ENCODE measurements at places on chromosomes 7 and 10.

- DNase-seq: no peak
Observed at GRCh38 chr7:131042269-131043160, 285.2 kb upstream of the MKLN1 start.

GRCh38 chr7:158102897-158103296 lies 484.7 kb downstream of the PTPRN2 start:
- no peak for DNase-seq

DNA sequence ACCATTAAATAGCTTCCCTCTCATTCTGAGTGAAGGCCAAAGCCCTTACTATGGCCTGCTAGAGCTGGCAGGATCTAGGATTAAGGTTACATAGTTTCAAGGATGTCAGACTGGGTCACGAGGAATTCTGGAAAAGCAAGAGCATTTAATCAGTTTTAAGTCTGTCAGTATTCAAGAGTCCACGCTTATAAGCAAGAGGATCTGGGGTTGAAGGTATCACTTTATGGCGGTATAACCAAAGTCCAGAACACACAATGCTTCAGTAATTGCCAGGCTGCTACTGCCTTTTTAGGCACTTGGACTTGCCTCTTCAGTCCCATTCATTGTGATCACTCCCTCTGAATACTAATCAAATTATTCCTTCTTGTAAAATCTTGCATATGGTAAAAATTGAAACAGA lies 101.0 kb downstream of the HBP1 start:
- no peak for DNase-seq

GRCh38 chr7:1092806-1093501 lies 5.0 kb downstream of the GPER1 start:
- DNase-seq: no peak

DNA sequence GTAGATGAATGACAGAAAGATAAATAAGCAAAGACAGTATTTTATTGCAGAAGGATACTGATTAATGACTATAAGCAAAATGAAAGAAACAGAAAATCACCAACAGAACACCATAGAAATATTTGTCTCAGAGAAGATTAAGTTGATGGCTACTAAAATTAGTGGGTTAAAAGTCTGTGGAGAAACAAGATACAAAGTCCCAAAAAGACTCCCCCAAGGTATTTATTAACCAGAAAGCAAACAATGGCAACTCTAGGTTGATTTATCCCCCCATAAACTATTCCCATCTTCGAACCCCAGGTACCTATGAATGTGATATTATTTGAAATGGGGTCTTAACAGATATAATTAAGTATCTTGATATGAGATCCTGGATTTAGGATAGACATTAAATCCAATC lies 1104.5 kb upstream of the PHF14 start:
- DNase-seq: no peak

DNA sequence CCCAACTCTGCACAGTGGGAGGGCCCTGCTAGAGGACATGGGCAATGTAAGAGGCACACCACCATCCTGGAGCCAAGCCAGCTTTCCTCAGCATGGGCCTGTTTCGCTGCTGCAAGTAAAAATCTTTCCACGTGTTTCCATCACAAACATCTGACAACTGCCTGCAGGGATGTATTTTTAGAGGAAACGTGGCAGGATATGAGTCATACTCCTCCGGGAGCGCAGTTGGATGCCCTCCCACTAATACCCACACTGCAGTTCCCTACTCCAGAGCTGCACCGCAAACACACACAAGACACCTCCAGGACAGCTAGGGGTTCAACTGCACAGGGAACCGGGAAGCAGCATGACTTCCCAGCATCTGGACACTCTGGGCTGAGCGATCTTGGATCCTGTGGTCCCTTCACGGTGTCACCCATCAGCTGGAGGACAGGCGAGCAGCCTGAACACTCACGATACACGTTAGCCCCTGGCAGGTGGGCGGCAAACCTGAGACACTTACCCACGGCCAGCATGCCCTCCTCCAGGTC lies 26.1 kb downstream of the PLAC9 start:
- no peak for DNase-seq

- DNase-seq: no peak
Observed at GRCh38 chr7:47314248-47314647, 267.7 kb downstream of the TNS3 start.

- DNase-seq: peak; percentile 24
Observed at GRCh38 chr10:60714233-60714632, 64.0 kb upstream of the CDK1 start.

DNA sequence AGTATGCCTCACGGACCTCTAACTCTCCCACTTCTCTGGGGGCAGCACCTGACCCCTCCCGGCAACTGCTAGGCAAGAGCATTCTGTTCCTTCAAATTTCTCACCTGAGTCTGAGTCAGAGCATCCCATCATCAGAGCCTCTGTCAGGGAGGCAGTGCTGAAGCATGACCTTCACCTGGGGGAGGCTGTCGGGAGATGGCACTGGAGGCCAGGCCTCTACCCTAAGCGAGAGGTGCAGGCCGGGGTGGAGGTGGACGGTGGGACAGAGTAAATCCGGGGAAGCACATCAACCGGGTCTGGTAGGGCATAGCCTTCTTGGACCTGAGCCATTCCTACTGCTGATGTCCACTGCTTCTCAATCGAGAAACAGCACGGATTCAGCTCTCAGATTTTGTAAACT lies 90.4 kb downstream of the SPAG6 start:
- no peak for DNase-seq

GRCh38 chr10:129741978-129742741 lies 221.9 kb downstream of the EBF3 start:
- no peak for DNase-seq

DNA sequence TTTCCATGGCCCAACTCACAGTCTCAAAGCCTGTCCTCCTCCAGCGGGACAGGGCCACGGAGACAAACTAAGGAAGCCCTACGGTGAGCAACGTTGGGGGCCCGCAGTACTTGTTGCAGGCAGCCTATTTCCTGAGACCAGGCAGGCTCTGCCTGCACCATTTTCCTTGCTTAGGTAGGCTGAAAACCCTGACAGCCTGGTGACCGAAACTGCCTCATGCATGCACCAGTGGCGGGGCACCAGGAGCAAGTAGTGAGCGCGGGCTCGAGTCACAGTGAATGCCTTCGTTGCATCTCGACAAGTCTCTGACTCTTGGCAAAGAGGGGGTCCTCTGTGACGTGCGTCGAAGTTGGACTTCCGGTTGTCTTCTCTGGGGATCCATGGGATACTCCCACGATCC lies 23.3 kb upstream of the ZNF273 start:
- DNase-seq: no peak

DNA sequence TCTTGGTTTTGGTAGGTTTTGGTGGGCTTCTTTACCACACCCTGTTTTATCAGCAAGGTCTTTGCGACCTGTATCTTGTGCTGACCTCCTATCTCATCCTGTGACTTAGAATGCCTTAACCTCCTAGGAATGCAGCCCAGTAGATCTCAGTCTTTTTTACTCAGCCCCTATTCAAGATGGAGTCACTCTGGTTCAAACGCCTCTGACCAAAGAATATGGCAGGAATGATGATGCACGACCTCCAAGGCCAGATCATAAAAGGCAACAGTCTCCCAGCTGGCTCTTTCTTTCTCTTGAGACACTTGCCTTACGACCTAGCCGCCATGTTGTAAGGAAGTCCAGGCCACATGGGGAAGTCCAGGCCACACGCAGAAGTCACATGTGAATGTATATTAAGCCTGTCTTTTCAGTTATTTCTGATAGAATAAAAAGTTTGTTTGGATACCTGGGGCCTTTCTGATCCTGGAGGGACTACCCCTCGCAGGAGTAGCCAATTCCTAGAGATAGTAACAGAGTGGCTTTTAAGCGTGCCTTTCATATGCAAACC lies 10.5 kb upstream of the RADIL start:
- no peak for DNase-seq

DNA sequence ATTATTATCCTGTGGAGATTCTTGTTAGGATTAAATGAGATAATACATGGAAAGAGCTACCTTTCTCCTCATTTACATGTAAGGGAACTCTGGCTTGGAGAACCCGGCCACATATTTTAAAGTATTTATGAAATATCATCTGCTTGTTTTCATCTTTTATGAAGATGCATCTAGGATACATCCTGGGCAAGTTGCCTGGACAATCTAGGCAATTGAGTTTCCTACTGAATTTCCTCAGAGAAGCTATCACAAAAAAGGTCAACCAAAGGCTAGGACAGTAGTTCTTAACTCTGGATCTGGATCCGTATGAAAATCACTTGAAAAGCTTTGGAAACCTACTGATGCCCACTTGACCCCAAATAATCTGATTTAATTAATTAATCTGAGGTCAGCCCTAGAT lies 140.7 kb downstream of the MTPAP start:
- no peak for DNase-seq

- no peak for DNase-seq
Observed at GRCh38 chr7:123615344-123615743, 13.7 kb downstream of the ASB15 start.

- DNase-seq: no peak
Observed at GRCh38 chr7:143452495-143452894, 9.2 kb downstream of the TAS2R60 start.

GRCh38 chr7:29003703-29004102 lies 45.6 kb upstream of the TRIL start:
- no peak for DNase-seq

DNA sequence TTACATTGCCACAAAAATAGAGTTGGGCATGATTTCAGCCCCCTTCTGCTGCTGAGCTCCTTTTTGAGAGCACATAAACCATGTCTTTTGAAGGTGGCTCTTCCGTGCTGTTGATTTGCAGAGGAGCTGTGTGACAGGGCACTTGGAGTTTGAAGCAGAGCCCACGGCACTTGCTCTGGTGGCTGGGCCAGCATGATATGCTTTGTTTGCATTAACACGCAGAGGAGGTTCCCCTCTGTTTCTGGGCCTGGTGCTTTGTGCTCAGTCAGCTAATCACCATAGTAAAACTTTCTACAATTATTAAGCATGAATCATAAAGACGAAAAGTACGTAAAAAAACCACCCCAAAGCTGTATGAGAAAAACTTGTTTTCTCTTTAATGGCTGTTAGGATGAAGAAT lies 40.1 kb downstream of the RBM33 start:
- no peak for DNase-seq

DNA sequence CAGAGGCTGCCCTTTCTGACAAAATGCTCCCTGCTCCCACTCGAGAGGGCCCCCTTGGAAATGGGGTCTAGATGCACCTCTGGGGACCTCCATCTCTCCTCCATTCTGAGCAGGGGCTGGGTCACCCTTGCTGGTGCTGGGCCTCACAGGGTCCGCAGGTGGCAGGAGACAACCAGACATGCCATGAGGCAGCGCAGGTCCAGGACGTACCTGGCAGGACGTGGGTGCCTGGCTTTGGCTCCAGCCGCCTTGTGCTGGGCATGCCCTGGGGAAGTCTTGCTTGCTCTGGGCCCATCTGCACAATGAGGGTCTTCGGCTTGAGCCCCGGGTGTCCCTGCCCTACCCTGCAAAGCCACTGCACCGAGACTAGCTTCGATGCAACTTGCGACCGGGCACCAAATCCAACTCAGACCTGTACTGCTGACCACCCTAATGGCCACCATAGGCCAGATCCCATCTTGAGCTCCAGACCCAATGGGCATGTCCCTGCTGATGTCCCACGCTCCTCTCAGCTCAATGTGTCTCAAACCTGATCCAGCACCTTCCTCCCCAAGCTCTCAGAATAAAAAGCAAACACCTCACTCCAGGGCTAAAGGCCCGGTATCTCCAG lies 107.0 kb downstream of the FAM53B start:
- DNase-seq: no peak

GRCh38 chr10:29119374-29119773 lies 169.5 kb upstream of the LYZL1 start:
- no peak for DNase-seq

- DNase-seq: no peak
Observed at GRCh38 chr10:127570036-127570435, 20.9 kb downstream of the NPS start.

GRCh38 chr7:11636274-11636673 lies 195.7 kb downstream of the THSD7A start:
- no peak for DNase-seq

- no peak for DNase-seq
Observed at GRCh38 chr7:90771281-90771680, 175.2 kb downstream of the CDK14 start.

- DNase-seq: no peak
Observed at GRCh38 chr7:131511071-131511470, 45.4 kb downstream of the PODXL start.

GRCh38 chr10:83166344-83166743 lies 973.0 kb upstream of the GHITM start:
- no peak for DNase-seq

DNA sequence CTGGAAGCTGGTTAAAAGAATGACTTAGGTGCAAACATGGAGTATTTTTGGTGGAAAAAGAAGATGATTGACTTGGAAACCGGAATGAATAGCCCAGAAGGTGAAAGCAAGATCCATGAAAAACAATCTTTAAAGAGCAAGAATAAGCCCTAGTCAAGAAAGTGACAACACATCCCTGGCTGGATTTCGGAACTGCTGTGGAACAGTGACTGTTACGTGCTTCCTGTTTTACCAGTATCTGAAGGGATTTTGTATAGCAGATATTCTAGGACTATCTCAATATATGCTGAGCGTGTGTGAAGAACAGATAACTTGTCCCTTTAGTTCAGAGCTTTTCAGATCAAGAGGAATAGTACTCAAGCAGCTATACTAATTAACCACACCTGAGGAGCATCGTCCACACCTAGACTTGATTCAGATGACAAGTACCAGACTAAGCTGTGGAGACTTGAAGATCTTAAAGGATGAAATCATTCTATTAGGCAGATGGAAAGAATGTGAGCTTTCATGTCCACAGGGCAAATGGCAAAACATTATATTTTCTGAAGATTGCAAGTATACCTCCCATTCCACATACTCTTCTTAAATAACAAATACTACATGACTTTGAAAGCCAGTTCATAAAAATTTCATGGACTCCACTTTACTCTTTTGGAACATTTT lies 11.5 kb upstream of the TES start:
- no peak for DNase-seq

DNA sequence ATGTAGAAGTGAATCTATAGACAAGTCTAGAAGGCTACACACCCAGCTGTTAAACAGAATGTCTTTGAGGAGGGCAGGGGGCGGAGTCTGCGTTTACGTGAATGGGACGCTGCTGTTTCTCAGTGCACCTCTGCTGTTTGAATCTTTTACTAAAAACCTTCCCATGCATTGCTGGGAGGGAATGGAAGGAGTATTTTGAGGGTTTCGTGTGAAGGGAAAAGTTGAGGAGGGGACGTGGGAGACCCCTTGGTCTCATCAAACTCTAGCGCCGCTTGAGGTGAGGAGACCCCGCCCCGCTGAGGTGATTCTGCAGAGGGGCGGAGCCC lies 492 bp upstream of the VCL start:
- peak; percentile 73 for DNase-seq

GRCh38 chr7:150941351-150942000 lies 36.6 kb downstream of the KCNH2 start:
- no peak for DNase-seq

- no peak for DNase-seq
Observed at GRCh38 chr10:102196893-102197292, 29.2 kb upstream of the ELOVL3 start.

DNA sequence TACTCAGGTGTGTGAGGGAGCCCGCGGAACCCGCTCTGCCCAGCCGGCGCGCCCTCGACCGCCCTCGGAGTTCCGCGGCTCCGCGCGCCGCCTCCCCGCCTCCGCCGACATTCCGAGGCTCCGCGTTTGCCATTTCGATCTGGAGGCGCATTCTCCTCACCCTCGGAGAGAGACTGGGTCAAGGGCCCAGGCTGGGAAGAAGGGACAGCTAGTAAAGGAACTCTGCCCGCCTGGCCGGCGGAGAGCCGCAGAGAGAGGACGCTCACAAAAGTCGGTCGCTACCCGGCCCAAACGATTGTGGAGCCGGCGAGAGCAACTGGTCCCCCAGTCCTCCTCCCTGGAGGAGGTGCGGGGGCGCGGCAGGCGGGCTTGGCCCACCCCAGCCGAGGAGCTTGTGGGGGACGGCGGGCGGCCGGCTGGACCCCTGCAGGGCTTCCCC lies 74.5 kb upstream of the LEP start:
- DNase-seq: no peak

Data from CD4-positive, alpha-beta T cell treated with Interleukin-17A for 1 hour (primary cell).